ENCODE measurements at places on chromosomes 16 and 17.

DNA sequence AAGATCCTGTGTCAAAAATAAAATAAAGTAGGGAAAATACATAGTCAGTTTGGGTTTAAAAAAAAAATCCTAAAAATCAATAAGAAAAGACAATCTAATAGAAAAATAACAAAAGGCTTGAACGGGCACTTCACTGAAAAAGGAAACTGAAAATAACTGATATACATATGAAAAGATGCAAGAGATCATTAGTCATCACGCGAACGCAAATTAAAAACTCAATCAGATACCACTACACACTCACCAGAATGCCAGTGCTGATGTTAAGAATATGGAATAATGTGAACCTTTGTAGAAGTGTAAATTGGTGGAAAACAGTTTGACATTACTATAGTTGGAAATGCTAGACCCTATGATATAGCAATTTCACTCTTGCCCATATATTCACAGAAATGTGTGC is 14.6 kb downstream of the GNGT2 start:
- no peak for DNase-seq

DNA sequence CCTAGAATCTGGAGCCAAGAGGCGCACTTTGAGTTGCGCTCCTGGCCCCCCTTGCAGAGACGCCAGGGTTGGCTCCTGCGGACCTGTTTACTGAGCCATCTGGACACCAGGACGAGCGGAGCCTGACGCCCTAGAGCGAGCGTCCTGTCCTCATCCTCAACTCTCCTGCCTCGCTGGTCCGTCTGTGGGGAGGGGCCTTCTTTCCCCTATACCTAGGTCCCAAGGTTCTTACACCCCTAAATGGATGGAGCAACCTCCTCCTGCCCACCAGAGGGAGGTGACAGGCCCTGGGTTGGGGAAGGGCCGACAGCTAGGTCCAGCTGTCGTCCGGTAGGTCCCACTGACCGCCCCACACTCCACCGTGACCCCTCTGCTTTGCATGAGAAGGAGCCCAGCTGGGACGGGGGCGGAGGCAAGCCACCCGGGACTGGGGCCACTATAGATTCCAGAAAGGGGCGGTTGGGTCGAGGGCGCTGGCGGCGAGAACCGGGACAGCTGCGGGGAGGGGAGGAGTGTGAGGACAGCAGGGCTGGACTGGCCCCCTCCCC is 3.1 kb upstream of the LHX1 start:
- DNase-seq, result no peak

DNA sequence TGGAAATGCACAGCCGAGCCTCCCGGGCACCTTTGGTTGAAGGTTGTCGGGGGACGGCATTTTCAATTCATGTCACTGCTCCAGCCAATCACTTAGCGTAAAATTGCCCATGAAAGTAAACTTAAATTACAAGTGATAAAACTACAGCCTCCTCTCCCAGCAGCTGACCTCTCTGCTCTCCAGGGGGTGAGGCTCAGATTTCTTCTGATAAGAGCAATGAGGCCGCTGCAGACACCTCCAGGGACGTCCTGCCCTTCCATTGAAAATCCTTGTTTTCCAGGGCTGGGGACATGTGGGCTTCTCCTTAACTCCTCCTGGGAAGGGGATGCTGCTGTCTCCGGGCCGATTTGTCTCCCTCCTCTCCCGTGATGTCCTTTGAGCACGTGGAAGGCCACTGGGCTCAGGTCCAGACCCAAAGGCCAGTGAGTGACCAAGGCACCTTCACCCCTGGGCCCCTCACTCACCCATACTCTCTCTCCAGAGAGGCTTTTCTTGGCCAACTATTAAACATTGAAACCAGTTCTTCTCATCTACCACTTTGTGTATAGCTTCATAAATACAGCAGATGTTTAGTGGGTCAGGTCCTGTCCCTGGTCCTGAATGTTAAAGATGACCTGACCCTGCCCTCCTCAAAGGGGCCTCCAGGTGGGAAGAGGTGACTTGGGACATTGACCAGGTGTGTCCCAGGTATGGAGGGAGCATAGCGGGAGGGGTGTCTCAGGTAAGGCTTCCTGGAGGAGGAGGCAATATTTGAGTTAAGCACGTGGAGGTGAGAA is 52.3 kb downstream of the MGAT5B start:
- DNase-seq, result no peak

DNA sequence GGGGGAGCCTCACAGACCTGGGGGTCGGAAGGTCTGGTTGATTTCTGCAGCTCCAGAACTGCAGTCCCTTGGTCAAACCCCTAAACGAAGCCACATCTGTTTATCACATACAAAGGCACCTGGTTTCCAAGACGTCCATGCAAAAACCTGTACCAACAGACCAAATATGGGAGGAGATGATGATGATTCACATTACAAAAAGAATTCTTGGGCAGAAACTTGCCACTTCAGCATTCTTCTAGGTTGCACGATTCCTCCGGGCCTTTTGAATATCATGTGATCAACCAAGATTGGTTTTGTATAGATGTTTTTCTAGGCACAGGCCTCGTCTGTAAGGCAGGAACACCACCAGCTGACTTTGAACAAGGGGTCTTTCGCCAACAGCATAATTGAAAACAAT is 466.3 kb downstream of the SOX9 start:
- no peak for DNase-seq

- peak; percentile 4 for DNase-seq
These were observed 2.6 kb downstream of the KAT2A start for GRCh38 chr17:42118545-42118944.

- no peak for DNase-seq
These were observed 5.3 kb upstream of the FOXN1 start for GRCh38 chr17:28500712-28501379.
